ENCODE measurements at places on chromosomes 4 and X.
A peak's percentile ranks its signal among the peaks of the same experiment; 100 is the strongest.

- DNase-seq: no peak
Measured at GRCh38 chrX:108914791-108915190, 178.4 kb upstream of the IRS4 start.

GRCh38 chrX:29555465-29556091, 659.8 kb upstream of the MAGEB2 start:
- DNase-seq: no peak

DNA sequence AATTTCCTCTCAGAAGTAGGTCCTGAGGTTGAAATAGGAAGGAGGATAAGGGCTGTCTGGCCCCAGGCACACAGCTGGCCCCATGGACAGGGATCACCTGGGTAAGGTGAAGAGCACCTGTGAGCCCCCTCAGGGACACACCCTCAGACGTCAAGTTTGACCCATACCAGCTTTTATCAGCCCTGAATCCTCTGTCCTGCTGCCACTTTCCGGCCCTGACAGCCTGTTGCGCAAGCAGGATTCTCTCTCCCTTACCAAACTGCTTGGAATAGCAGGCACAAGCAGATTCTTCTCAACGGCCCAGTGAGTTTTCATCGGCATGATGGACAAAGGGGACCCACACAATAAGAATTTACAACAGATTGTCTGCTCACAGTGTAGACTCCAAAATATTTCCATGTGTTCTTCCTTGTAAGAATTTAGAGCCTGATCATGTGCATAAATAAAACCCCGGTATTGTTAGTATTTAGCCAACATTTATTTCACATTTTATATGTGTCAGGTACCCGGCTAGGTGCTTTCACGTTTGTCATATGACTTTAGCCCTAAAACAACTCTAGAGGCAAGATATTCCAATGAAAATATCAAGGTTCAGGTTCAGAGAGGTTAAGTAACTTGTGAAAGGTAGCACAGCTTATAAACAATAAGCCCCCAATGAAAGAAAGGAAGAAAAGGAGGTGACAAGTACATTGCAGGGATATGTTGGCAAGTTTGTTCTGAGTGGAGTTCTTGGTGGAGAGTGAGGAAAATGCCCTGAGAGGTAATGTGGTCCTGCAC, 107.2 kb upstream of the KIT start:
- DNase-seq: no peak

DNA sequence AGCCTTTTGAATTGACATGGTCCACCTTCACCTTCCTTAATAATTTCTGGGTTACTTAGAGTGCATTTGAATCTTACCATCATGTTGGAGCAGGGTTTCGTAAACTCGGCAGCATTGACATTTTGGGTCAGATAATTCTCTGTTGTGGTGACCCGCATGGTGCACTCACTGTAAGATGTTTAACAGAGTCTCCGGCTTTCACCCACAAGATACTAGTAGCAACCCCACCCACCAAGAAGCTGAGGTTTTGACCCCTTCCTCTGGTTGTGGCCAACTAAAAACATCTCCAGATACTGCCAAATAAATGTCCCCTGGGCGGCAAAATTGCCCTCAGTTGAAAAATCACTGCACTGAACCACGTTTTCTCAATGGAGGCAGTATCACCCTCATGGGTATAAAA, 62.7 kb downstream of the CHST7 start:
- no peak for DNase-seq

GRCh38 chrX:70613295-70613694, 168.7 kb downstream of the DLG3 start:
- DNase-seq: no peak

DNA sequence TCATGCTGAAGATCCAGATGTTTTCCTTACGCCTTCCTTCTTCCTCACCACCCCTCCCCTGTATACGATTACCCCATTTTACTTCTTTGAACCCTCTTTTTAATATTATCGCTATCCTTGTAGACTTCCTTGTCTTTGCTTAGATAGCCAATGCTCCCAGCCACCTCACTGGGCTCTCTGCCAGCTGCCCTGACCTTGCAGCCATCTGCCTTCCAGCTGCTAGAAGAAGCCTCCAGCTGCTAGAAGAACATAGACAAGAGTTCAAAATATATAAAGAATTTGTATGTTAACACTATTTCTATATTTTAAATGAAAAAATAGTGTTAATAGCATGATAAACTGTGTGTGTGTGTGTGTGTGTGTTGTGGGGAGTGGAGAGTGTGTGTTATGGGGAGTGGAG, 374.7 kb downstream of the ANKRD50 start:
- DNase-seq: no peak

- no peak for DNase-seq
Measured at GRCh38 chrX:11214346-11215190, 78.6 kb upstream of the AMELX start.

- DNase-seq: no peak
Measured at GRCh38 chrX:134794692-134795091, 136.4 kb upstream of the PLAC1 start.

GRCh38 chr4:150135134-150135772, 57.0 kb downstream of the DCLK2 start:
- DNase-seq: no peak

GRCh38 chr4:83759611-83760010, 223.7 kb downstream of the GPAT3 start:
- no peak for DNase-seq

GRCh38 chrX:30831082-30831481, 58.0 kb downstream of the TAB3 start:
- DNase-seq: no peak

DNA sequence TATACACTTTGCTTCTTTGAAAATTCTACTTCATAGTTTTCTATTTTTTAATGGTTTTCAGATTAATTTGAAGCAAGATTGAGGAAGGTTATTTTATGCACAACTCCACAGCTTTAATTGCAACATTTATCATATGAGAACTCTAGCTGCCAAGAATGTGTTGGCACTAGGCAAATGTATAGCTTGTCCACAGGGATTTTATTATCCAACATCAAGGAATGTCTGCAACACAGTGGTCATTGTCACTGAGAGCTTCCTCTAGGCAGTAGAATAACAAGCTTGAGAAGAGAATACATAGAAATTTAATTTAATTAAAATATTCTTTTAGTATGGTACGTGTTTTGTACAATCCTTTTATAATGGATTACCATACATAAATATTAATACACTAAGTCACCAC, 1600.8 kb downstream of the ARAP2 start:
- DNase-seq: no peak

DNA sequence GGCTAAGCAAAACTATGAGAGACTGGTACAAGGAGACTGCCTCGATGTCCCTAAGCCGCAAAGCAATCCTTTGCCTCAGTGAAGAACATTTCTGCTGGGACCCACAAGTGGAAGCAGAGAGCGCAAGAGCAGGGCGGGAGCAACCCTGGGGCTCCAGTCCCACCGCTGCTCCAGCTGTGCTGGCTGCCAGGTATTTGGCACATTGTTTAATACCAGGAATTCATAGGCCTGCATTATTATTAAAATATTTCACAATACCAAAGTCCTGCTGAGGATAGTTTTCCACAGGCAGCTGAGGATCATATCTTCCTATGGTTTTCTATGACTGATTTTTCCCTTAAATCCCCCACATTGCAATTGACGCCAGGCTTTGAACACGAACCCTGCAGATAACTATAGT, 163.5 kb upstream of the TLL1 start:
- no peak for DNase-seq

DNA sequence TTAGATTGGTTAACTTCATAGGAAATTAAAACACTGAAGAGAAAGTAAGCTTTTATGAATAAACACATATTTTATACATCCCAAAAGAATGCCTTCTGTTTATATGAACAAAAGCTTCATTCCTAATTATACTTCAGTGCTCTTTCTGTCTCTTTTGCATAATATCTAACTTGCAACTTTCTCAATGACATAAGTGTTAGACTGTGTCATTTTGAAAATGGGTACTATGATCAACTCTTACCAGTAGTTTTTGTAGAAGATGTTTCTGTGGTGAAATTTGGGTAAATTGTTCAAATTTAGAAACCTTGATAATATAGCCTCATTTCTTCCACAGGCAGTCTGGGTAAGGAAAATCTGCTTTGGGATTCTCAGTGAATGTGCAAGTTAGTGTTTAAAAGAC, 991.4 kb downstream of the CCSER1 start:
- no peak for DNase-seq

- DNase-seq: no peak
Measured at GRCh38 chr4:3307891-3308575, 15.2 kb downstream of the RGS12 start.

DNA sequence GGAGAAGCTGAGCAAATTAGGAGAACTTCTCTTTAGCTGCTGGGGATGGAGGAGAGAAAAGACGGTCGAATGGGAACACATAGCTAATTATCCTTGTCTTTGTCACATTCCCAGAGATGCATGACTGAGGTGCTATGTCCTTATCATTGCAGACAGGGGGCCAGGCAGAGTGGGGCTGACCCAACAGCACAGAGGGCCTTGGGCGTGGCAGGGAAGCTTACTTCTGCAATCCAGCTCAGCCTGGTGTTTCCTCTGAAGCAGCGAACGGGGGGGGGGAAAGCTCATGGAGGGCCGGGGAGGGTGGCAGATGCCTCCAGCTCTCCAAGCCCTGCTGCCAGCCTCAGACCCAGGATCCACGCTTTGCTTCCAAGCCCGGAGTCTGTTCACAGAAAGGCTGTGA, 50.8 kb upstream of the HOPX start:
- DNase-seq: no peak

GRCh38 chrX:30906726-30907125, 17.7 kb upstream of the TAB3 start:
- no peak for DNase-seq

- DNase-seq: no peak
Measured at GRCh38 chr4:4689694-4690440, 148.0 kb upstream of the STX18 start.

GRCh38 chrX:120660637-120661036, 30.8 kb upstream of the C1GALT1C1 start:
- DNase-seq: no peak

- no peak for DNase-seq
Measured at GRCh38 chr4:26132858-26133257, 188.0 kb upstream of the RBPJ start.

DNA sequence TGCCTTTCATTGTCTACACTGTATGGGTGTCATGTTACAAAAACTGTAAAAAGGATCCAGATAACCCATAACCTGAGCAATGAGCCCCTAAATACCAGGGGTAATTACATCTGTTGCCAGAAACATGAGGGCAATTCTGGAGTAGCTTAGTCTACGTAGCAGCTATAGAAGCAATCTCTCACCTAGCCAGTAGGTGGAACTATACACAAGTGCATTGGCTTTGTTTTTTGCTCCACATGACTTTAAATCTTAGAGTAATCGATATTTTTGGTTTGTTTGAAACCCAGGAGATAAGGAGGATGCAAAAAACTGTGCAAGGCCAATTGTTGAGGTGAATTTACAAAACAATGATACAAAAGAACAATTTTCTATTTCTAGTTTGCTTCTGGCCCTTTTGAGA, 57.5 kb downstream of the GPR82 start:
- no peak for DNase-seq

DNA sequence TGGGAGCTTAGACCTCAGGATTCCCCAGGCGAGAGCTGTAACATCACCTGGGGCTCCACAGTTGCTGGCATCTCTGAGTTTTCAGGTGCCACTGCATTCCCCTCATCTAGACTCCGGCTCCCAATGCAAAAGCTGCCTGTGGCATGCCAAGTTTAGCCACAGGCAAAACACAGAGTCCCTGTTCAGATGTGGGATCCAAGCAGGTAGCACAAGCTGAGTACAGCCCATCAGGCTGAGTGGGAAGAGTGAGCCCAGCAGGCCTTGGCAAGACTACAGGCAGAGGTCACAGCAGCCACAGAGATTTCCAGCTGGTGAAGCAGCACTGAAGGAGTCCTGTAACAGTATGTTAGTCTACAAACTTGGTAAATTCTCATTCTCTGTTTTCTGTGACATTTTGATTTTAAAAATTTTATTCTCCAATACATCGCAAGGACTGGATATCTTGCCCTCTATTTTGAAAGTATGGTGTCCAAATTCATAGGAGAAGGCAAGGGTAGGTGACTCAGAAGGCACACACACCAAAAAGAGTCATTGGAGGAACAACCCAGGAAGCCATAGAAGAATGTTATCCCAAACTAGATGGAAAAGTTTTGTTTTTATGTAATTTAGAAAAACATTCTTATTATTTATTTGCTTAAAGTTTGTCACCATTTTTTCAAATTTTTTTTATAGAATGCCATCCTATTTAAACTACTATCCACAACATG, 13.6 kb upstream of the CXCL2 start:
- DNase-seq: no peak

- no peak for DNase-seq
Measured at GRCh38 chrX:103628386-103629317, at the start of gene TCEAL1. TSS of gene TCEAL1 (plus strand) at chrX:103628975. CDS start at chrX:103629917, 942 bp downstream.

DNA sequence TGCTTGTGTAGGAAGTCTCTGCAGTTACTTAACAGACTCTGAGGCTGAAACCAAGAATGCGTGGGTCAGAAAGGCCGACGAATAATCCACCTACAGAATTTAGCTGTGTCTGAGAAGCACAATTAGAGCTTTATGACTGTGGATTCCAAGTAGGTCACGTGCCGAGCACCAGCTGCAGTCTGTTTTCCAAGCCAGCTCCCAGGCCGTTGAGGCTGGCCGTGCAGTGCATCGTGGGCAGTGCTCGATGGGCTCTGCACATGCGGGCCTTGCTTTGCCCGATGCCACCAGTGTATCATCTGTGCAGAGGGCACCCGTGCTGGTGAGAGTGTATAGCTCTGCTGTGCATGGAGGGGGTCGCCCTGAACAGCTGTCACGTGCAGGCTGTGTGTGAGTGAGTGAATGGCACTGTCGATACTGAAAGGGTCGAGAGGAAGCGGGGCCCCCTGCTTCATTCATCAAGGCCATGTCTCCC, 67.5 kb upstream of the CLDN34 start:
- peak; percentile 3 for DNase-seq

DNA sequence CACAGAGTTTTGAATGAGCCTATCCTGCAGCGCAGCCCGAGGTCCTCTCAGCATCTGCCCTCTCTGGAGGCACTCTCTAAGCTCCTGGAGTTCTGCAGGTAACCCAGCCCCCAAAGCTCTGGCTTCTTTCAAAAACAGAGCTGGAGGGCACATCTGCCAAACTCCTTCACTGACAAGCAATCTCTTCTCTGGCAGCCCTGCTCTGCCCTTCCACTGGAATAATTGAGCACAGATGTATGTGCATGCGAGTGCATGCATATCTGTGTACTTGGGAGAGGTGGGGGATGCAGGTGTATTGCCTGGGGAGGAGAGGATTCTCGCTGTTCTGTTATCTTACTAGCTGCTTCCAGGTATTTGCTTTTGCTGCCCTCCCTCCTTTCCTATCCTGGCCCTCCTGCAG, 22.2 kb upstream of the PLP1 start:
- DNase-seq: no peak

GRCh38 chr4:120922381-120923206, at the start of gene PRDM5:
TSS of gene PRDM5 (minus strand) at chr4:120922726. CDS start at chr4:120922608, 118 bp downstream.
- DNase-seq: peak; percentile 7

Data from activated CD4-positive, alpha-beta T cell treated with anti-CD3 and anti-CD28 coated beads, Interleukin-2, amount 50 U/mL, for 24 hours (primary cell).